ENCODE measurements at places on chromosomes 2 and 18. TPM values are rescaled to one million over a fixed set of nuclear protein-coding genes. Genes with fewer than 3 reads are reported as not detected.

DNA sequence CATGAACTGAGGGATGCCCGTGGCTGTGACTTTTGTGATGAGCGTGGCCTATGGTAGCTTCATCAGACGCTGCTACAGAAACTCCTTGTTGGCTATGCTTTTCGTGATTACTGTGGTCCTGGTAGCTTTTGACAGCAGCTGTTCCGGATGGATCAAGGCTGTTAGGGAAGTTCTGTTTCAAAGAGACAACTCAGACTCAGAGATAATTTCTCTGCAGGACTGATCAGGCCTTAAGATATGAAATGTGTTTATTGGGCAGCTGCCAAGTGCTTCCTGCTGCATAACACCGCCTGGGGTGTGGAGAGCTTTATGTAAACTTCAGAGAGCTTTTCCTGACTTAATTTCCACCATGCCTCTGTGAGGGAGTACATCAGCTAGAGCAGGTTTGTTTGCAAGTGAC is 243.8 kb downstream of the TSN start:
- peak; percentile 61 for DNase-seq

- DNase-seq: peak; percentile 21
Measured at GRCh38 chr18:77271576-77272481, 22.2 kb downstream of the GALR1 start.

DNA sequence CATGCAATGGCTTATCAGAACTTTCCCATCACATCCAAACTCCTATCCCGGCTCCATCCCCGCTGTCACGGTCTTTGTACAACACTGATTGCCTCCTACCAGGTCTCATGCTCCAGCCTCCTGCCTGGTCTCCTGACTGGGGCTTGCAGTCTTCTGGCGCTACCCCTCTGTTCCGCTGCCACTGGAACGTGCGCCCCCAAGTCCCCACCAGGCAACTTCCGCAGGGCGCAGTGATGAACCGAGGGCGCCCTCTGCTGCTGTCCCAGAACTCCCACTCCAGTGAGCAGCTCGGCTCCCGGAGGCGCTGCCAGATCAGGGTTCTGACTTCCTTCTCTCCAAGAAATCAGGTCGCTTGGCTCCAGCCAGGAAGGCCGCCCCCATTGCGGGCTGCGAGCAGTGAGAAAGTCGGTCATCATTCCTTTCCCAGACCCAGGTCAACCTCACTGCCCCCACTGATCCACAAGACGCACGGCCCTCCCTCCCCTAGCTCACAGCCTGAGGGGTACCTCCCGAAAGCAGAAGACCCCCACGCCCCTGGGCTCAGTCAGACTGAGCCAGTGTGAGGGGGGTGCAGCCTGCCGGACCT is 43.9 kb upstream of the RAB11FIP5 start:
- DNase-seq: peak; percentile 62

STPG4 gene
- total RNA-seq: not detected

- DNase-seq: peak; percentile 93
Measured at GRCh38 chr2:30404319-30405259, 42.5 kb upstream of the LCLAT1 start.

GRCh38 chr2:160266037-160266551 is 66.0 kb upstream of the ITGB6 start:
- DNase-seq: no peak

- no peak for DNase-seq
Measured at GRCh38 chr18:38427736-38428135, 862.1 kb upstream of the CELF4 start.

DNA sequence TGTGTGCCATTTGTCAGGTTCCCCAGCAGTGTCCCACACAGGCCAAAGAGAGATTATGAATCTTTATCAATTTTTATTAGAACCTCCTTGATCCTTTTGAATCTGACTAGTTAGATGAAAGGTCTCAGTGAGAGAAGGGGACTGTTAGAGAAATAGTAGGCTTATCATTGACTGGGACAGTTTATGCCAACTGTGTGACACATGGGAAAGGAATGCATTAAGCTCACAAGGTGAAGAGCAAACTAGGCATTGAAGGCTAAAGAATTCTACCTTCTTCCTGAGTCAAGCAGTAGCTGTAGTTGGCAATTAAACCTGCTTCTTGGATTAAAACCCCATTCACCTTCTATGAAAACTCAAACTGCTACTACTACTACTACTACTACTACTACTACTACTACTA is 389.6 kb upstream of the CDH19 start:
- DNase-seq: no peak

DNA sequence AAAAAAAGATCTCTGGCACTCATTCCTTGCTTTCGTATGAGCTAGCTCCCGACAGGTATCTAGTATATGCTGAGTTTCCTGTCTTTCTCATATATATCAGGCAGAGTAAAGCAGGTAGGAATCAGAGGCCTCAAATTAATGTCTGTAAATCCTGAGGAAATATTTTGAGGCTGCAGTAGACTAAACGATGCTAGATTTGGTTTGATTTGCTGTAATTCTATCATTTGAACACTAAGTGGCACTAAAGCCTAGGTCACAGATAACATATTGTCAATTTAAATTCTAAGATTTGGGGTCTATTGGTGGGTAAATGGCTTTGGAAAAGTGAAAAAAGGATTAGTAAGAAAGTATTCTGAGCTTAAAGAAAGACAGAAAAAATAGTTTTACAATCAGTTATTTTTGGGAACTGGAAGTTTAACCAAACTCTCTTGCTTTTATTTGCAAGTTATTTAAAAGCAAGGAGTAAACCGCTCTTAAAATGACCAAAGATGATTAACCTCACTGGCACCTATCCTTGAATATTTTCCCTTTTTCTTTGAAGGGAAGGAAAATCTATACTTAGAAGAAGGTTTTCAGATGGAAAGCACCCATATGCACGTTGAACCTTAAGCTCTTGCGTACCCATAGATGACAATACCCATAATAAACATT is 37.6 kb upstream of the SLC4A10 start:
- peak; percentile 39 for DNase-seq

DNA sequence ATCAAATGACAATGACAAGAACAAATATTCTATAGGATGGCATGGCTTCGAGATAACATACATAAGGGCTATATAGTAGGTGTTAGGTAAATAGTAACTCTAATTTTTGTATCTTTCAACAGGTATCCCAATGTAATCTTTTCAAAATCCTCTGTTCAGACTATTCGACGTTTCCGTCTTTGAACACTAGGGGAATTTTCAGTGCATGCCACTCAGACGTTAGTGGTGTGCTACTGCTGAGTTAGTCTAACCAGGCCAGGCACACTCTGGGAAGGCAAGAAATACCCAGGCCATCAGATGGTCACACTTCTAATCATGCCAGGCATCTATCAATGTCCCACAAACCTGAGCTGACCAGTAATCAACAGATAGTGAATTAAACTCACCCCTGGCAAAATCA is 14.6 kb upstream of the CREG2 start:
- no peak for DNase-seq

- DNase-seq: peak; percentile 65
Measured at GRCh38 chr2:164717000-164717803, 95.9 kb upstream of the GRB14 start.

- no peak for DNase-seq
Measured at GRCh38 chr2:131044075-131044756, 49.0 kb downstream of the FAM168B start.

HAAO gene
- 24.3 TPM for total RNA-seq

DNA sequence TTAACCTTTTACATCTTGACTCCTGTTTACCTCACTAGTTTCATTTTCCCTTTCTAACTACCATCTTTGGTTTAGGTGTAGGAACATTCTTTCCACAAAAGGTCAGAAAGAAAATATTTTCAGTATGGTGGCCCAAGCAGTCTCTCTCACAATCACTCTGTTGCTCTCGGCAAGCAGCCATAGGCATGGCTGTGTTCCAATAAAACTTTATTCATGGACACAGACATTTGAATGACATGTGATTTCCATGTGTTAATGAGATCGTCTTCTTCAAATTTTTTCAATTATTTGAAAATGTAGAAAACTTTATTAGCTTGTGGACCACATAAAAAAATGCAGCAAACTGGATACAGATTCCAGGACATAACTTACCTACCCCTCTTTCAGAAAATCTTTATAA is 109.7 kb upstream of the CNTNAP5 start:
- no peak for DNase-seq

NEU4 gene
- 9.4 TPM for total RNA-seq

DNA sequence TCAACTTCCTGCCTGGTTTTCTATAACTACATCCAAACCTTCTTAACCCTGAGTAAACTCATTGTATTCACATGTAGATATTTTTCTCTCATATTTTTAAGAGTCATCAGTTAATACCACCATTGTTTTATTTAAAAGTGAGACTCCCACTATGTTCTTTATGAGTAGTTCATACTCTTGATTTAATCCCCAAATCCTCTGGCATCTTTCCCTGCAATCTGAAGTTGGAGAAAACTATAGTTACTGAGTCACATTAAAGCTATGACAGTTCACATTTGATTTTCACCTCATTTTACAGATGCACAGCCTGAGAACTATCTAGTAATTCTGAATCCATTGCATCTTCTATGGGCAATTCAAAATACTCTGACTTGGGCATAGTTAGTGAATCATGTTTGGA is 1358.7 kb upstream of the NRXN1 start:
- DNase-seq: no peak

- no peak for DNase-seq
Measured at GRCh38 chr2:154713675-154714074, 15.2 kb downstream of the KCNJ3 start.

KHK gene
- total RNA-seq: 1.6 TPM

- DNase-seq: peak; percentile 83
Measured at GRCh38 chr2:64865073-64865830, 123.9 kb upstream of the SLC1A4 start.

CKAP2L gene
- 35.3 TPM for total RNA-seq

DNA sequence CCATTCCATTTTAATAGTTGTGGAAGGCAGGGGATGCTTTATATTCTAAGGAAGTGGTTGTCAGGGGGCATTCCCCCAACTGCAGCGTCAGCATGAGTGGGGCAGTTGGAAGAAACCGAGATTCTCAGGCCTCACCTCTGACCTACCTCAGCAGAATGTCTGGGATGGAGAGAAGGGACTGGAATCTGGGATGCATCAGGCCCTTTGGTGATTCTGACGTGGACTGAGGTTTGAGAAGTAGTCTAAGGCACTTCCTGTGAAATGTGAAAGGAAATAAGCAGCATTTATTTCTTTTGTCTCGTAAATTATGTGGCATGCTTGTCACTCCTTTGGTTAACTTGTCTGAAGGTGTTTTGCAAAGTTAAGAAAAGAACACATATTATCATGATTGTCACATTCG is 540.7 kb upstream of the NETO1 start:
- no peak for DNase-seq

DNA sequence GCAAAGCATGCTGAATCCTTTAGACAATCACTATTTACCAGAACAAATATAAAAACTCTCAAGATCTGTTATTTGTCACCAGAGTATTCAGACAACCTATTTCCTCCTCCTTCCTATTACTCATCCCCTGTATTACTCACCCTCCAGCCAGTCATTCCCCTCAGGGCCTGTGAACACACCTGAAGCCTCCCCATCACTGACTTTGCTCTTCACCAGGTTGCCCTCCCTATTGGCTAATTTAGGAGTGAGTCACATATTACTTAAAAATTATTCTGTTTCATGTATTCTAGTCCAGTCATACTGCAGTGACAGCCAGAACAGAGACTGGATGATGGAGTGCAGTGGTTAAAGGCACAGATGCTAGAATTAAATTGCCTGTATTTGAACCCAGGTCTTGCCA is 3.7 kb upstream of the ATG16L1 start:
- no peak for DNase-seq

DNA sequence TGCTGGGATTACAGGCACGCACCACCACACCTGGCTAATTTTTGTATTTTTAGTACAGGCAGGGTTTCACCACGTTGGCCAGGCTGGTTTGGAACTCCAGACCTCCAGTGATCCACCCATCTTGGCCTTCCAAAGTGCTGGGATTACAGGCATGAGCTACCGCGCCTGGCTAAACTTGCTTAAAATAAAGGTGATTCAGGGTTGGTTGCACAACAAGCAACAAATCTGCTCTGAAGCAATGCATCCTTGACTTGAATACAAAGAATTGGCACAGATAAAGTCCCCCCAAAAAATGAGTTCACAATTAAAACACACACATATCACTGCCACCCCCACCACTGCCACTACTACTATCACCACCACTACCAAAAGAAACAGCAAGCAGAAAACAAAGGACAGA is 34.9 kb downstream of the CCDC88A start:
- no peak for DNase-seq

ABCG8 gene
- total RNA-seq: not detected

DNA sequence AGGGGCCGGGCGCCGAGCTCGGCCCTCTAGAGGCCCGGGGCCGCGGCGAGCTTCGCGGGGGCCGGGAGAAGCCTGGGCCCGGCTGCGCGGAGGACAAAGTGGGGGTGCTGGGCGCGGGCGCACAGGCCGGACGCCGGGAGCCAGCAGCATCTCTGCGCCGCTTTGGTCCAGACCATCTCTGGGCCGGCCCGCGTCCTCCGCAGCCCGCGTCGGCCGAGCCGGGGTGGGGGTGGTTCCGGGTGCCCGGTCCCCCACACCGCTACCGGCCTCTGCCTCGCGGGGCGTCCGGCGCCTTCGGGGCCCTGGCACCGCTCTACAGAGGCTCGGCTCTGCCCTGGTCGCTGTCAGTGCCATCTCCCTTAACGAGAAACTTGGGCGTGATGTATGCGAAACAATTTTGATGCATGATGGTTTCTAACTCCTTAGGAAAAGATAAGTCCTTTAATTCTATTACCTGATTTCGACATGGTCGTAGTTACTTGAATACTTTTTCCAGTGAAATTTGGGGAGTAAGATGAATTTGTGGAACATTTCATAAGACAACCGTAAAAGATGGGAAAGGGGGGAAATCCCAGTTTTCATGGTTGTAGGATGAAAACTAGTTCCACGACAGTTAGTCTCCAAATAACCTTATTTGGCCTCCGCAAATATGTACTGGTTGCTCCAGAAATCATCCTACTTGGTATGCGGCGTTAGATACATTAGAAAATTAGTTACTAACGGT is 562 bp downstream of the TWSG1 start:
- no peak for DNase-seq

GRCh38 chr2:127586746-127587295 is 51.3 kb downstream of the MYO7B start:
- no peak for DNase-seq

PNO1 gene
- 15.5 TPM for total RNA-seq

- no peak for DNase-seq
Measured at GRCh38 chr2:62724106-62724505, 18.6 kb downstream of the EHBP1 start.

XDH gene
- total RNA-seq: 0.21 TPM

DNA sequence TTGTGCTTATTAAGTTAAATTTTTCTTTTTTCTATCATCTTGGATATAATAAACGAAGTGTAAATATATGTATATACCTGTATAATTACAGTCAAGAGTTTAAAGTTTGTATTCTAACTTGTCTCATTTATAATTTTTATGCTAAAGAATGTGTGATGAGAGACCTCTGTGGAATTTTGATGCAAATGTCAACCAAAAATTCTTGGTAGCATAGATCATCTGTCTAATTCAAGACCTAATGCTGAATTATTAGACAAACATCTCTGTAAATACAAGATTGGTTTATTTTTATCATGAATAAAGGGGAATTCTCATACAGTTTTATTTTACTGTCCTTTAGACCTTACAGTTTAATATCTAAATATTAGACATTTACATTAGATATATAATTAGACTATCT is 149.2 kb upstream of the VWC2L start:
- no peak for DNase-seq

IL36B gene
- not detected for total RNA-seq

- no peak for DNase-seq
Measured at GRCh38 chr2:239534581-239535412, 134.0 kb upstream of the HDAC4 start.

- peak; percentile 79 for DNase-seq
Measured at GRCh38 chr18:79438898-79439627, 43.3 kb downstream of the NFATC1 start.

Data from tongue (tissue), 3 donors.